Stimulated activated CD4-positive, alpha-beta T cell treated with anti-CD3 and anti-CD28 coated beads, Interleukin-2, amount 100 ng/mL, for 48 hours (primary cell): ENCODE measurements at places on chromosomes 7 and 10.

GRCh38 chr7:140877249-140877524 lies 47.5 kb downstream of the BRAF start:
- no peak for DNase-seq

DNA sequence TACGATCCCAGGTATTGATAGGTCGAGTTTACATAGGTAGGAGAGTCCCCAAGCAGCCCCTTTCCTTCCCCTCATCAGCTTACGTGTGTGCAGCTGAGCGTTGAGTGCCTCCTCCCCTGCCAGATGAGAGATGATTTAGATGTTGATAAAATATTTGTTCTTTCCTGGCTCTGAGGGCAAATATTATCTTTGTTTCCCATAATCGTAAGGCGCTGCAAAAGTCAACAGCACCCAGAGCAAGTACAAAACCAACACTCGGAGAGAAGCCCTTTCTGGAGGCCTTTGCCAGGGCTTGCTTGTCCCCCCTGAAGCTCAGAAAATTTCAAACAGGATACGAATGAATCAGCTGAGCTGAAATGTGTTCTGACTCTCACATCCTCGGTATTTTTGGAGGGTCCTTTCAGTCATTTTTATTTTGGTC lies 683.2 kb downstream of the LRMDA start:
- no peak for DNase-seq

GRCh38 chr7:70215491-70215890 lies 617.2 kb downstream of the AUTS2 start:
- no peak for DNase-seq

DNA sequence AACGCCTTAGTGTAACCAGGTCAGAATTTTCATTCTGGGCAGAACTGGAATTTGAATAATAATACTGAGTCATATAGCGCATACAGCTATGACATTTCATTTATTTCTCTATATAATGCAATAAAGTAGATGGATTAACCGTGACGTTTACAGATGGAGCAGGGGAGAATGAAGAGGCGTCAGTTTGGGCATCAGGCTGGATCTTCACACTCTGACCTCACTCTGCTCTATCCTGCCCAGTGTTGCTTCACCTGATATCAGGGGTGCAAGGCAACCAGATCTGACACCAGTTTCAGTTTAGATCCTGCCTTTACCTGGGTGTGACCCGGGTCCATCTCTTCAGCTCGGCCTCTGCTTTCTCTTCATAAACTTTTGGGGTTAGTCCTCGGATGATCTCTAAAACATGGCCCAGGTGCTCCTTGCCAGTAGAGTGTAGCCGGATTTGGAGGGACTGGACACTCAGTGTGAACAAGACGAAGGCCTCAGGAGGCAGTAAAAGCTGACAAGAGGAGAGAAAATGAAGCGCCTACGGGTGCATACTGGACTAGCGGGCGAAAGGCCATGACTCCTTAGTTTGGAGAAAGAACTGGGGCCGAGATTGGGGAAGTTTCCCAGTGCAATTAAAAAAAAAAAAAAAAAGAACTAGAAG lies 1.4 kb upstream of the ZYX start:
- DNase-seq, result no peak

DNA sequence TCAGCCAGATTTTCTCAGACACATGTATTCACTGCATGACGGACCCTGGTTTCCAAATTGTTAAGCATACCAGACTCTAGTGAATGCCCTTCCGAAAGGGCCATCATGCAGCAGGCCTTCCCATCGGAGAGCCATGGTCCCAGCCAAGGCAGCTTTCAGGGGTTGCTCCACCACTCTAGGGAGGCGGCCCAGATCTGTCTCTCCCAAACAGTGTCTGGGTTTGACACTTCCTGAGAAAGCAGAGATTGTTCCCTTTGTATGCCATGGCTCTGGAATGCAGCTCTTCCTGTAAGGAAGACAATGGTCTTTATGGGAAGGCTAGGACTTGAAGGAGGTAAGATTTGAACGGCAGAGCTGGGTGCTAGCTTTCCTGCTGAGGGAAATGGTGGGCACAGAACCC lies 178.8 kb upstream of the BMPER start:
- DNase-seq, result no peak

DNA sequence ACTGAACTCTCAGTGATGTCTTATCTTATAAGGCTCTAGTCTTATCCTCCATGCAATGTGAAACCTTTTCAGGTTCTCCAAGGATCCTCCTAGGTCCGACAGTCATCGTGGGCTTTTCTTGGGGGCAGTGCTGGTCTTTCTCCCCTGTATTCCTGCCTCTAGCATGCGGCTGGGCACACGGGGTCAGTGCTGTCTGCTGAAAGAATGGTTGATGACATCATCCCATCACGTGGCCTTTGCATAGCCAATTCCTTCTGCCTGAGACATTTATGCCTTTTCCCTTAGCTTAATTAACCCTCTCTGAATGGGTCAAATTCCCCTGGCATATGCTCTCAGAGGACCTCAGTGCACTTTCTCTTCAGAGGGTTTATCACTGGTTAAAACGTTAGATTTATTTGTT lies 27.0 kb upstream of the KCNK18 start:
- no peak for DNase-seq

- no peak for DNase-seq
These were observed 107.7 kb upstream of the FAM20C start for GRCh38 chr7:84633-85020.

- no peak for DNase-seq
These were observed 820 bp upstream of the NRG3 start for GRCh38 chr10:81873932-81874816.

DNA sequence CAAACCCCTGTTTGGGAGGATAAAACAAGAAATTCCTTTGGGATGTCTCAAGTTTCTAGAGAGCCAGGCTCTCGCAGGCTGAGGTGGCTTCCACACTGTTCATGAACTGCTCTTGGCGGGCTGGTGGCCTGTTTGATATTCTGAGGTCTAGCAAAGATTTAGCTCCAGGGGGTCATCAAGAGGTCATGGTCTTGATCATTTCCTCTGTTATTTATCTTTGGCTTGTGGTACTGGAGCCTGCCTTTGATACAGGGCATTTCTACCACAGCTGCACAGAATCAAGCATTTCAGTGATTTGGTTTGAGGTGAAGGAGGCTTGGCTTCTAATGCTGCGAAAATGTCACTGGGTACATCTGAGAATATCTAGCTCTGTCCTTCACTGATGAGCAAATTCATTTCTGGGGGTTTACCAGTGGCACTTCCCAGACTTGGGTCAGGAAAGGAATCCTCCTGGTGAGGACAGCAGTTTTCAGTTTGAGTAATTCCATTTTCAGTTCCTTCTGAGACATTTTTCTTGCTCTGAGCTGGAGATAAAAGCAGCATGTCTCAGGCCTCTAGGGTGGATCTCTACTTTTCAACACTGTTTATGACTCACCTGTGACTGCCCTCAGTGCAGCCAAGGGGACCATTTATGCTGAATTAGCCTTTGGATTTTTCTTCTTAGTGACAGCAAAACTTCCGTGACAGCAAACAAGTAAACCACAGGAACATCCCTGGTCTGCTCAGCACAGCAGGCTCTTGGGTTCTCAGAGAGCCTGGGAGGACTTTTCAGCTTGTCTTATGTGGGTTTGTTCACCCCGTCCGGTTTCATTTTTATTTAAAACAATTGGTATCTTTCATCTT lies 312.0 kb downstream of the RNLS start:
- peak; percentile 47 for DNase-seq

DNA sequence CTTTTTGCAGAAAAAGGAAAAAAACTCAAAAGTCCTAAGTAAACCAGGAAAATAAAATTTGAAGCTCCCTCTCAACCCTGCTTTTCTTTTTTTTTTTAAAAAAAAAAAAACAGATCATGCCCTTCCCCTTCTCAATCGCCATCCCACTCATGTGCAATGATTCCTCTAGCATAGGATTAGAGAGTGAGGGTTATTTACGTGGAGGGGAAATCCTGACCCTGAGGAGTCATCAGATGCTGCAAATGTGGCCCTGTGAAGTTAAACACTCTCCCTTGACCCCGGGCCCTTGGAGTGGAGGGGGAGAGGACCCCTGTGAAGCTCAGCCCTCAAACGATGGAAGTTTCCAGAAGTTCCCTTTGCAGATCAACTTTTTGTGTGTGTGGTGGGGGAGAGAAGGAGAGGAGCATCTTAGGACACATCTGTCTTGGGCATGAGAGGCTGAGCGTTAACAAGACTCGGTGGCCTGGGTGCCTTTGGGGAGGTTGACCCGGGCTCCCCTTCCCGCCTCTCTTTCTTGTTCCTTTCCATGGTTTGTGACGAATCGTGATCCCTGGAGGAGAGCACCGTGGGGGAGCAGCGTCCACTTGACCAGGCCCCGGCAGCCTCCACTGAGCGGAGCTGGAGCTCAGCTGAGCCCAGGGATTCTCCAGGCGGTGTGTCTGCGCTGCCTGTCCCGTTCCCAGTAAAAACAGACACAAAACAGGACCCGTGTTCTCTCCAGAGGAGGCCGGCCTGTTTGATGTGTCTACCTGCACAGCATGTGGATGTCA lies 1.5 kb upstream of the SHH start:
- DNase-seq, result no peak

- DNase-seq, result no peak
These were observed 12.7 kb downstream of the TSPAN14 start for GRCh38 chr10:80466724-80467326.

DNA sequence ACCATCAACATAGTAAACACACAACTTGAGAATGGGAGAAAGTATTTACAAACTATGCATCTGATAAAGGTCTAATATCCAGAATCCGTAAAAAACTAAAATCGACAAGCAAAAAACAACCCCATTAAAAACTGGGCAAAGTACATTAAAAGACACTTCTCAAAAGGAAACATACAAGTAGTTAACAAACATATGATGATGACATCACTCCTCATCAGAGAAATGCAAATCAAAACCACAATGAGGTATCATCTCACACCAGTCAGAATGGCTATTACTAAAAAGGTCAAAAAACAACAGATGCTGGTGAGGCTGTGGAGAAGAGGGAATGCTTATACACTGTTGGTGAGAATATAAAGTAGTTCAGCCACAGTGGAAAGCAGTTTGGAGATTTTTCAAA lies 125.1 kb downstream of the TFPI2 start:
- DNase-seq, result no peak

- DNase-seq, result no peak
These were observed 8.1 kb downstream of the TRPV5 start for GRCh38 chr7:142925413-142925812.
